Gastrocnemius medialis (tissue), 4 donors: ENCODE measurements at places on chromosomes 11 and 22. TPM values are rescaled to one million over a fixed set of nuclear protein-coding genes. Genes with fewer than 3 reads are reported as not detected.

Gene ACTN3
- total RNA-seq: 1.2 TPM

DNA sequence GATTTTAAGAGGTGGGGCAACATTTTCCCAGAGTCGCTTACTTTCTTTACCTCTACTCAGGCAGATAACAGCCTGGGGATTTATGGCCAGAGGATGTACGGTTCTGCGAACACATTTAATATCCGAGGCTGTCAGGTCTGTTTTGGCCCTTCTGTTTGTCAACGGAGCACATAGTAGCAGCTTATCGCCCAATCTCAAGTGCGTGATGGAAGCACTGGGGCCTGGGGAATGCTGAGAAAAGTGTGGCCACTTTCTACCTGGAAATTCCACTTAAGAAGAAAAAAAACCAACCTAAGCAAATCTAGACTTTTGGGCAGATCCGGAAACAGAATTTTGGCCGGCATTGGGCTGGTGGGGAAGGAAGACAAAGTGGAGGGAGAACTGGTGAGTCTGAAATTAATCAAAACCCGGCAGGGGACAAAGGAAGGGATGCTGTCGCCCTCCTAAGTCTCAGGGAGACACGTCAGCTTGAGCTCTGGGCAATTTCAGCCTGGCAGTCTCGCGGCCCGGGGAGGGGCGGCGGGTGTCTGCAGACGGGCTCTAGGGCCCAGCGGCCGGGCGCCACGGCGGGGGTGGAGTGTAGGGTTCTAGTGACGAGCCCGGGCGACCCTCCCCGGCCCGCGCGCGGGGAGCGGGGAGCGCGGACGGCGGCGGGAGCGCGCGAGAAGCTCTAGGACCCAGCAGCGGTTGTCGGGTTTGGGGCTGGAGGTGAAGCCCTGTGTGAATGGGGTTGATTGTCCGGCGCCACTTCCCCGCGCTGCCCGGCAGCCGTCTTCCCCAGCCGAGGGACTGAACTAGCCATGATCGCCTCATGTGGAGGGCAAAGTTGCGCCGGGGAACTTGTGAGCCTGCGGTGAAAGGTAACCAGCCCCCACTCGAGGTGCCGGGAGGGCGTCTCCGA lies at the start of gene AMOTL1:
Gene AMOTL1, plus strand, starts transcription at position 656 of the 901 bp plus-strand sequence. Its CDS starts 156 bp downstream, at position 812.
- H3K4me3 ChIP-seq: peak within 1 kb of the TSS; percentile 91
- no peaks in the 10 kb centered on the region for H3K27me3 ChIP-seq
- peaks cover 46% of the 10 kb centered on the region for H3K4me1 ChIP-seq
- no peaks in the 10 kb centered on the region for H3K36me3 ChIP-seq
- H3K27ac ChIP-seq: peak within 1 kb of the TSS; percentile 96

Gene SYT9
- total RNA-seq: not detected

- no peaks in the 10 kb centered on the region for H3K36me3 ChIP-seq
- H3K27ac ChIP-seq: no peak overlapping the region
- H3K4me3 ChIP-seq: no peak overlapping the region
- no peak for DNase-seq
Observed at GRCh38 chr11:132068556-132068955, 698.1 kb downstream of the NTM start.

DNA sequence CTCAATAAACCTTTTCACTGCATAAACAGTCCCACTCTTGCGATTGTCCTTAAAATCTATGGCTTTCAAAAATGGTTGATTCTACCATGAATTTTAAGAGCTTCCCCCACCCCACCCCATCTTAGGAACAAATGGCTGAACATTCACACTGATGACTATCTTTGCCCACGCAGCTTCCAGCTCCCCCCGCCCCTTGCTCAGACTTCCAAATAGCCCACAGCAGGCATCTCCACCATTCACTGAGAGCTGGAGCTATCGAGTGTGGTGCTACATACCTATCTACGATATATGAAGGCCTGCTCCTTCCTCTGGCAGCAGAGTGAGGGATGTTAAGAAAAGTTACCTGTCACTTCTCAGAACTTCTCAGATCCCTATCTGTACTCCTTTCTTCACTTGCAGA lies 26.7 kb downstream of the EIF3F start:
- H3K36me3 ChIP-seq: no peaks in the 10 kb centered on the region
- no peak for DNase-seq
- peaks cover 9% of the 10 kb centered on the region for H3K4me1 ChIP-seq
- peaks cover 18% of the 10 kb centered on the region for H3K27me3 ChIP-seq

DNA sequence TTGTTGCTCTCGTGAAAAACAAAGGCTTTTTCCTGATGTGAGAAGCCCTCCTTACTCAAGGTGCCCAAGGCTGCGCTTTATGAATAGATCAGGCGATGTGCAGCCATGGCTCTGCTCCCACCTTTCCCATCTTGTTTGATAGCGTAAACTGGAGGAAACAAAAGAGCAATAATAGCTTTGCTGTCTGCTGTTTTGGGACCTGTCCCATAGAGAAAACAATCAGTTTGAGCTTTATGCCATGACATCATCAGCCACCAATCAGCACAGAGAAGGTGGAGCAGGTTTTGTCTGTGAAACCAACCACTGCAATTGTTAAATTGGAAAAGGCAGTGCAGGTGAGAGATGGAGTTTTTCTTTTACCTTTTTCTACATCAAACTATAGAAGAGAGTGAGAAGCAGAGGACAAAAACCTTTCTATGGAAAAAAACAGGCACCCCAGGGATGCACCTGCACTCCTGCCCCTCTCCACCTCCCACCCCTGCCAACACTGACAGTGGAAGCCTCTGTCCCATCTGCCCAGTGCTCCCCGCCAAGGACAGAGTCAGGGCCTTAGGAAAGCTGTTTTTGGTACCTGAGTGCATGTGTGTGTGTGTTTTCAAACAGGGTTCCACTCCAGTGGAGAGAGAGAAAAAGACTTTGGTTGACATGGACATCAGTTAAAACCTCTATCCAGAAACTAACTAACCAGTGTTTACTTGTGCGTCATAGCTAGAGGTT lies 80.7 kb downstream of the MICAL3 start:
- H3K27me3 ChIP-seq: no peaks in the 10 kb centered on the region
- H3K36me3 ChIP-seq: no peaks in the 10 kb centered on the region
- DNase-seq: no peak
- H3K27ac ChIP-seq: peak overlapping the region; percentile 84
- no peak overlapping the region for H3K4me3 ChIP-seq

Gene CHADL
- 1.3 TPM for total RNA-seq

- H3K4me1 ChIP-seq: no peaks in the 10 kb centered on the region
- no peaks in the 10 kb centered on the region for H3K36me3 ChIP-seq
- no peak overlapping the region for H3K4me3 ChIP-seq
- no peak overlapping the region for H3K27ac ChIP-seq
Observed at GRCh38 chr22:39717099-39717498, 146.5 kb downstream of the CACNA1I start.

Gene ADORA2A
- total RNA-seq: 1.3 TPM

DNA sequence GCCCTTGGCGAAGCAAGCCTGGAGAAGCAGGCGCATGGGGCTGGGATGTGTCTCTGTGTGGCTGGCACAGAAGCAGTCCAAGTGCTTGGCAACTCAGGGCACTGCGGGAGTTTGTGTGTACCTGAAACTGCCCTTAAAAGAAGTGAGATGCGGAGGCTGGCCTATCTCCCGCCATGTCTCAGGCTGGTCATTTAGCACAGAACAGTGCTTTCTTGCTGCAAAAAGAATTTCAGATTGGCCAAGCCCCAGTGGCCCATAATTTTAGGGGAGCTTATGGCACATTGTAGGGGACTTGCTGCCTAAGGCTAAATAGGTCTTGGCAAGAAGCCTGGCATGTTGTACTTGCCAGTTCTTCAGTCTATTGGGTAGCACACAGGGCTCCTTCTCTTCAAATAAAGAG lies 16.4 kb downstream of the EHF start:
- H3K4me3 ChIP-seq: no peak overlapping the region
- H3K27me3 ChIP-seq: no peaks in the 10 kb centered on the region
- peaks cover 1% of the 10 kb centered on the region for H3K4me1 ChIP-seq
- no peaks in the 10 kb centered on the region for H3K36me3 ChIP-seq

- no peaks in the 10 kb centered on the region for H3K4me1 ChIP-seq
- H3K27me3 ChIP-seq: no peaks in the 10 kb centered on the region
- no peak overlapping the region for H3K4me3 ChIP-seq
- DNase-seq: no peak
Observed at GRCh38 chr11:60482361-60482760, 10.2 kb upstream of the MS4A12 start.

Gene SERPIND1
- total RNA-seq: not detected

DNA sequence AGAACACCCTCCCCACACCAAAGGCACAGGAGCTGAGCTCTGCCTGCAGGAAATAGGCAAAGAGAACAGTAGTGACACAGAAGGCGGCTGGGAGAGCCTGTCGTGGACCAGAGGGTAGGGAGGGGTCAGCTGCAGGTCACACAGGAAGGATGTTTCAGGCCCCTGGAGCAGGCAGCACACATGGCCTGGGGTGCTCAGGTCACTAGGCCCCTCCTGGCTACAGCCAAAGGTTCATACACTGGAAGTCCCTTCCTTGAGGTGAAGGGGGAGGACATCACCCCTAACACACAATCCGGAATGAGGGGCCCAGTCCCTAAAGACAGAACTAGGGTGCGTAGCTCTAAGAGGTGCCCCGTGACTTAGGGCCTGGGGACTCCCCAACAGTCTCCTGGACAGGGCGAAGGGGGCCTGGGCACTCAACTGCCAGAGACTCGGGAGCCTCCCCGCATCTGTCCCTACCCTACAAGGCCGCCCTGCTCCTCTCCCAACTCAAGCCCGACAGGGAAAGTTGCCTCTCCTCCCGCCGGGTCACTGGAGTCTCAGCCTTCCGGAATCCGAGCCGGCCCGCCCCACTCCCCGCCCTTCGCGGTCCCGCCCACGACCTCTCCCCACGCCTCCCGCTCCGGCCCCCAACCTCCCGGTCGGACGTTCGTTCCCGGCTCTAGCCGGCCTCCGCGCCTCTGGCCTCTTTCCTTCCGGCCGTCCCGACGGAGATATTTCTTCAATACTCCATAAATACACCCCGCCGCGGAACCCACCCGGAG lies at the start of gene CYB5R2:
Gene CYB5R2, minus strand, starts transcription at position 541 of the 764 bp plus-strand sequence. CDS start 675 bp downstream, outside the sequence.
- peaks cover 19% of the 10 kb centered on the region for H3K4me1 ChIP-seq
- peak; percentile 60 for DNase-seq

Gene PLAAT5
- total RNA-seq: 0.18 TPM

DNA sequence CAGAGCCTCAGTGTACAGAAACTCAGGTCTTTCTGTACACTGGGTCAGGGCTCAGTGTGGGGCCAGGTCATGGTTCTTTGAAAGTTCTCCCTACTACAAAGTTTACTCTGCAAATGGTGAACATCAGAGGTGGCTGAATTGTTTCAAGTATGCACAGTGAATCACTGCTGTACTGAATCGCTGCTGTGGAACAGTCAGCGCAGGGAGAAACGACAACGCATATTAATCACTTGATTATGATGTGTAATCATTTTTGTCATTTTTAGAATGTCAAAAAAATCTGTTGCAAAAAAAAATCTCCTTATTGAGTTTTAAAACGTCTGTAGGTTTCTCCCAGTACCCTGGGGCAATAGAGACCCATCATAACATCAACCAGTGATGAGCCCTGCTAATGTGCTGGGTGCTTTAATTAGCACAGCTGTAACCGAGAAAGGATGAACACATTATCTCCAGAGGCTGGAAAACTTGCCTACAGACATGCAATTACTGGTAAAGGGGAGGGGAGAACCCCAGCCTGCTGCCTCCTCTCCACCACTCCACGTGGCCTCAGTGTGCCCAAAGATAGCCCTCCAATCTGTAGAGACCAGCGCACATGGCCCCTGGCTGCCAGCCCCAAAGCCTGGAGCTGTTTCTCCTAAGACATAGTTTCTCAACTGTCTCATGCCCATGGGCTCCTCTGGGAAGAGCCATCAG lies 12.8 kb downstream of the ARRB1 start:
- H3K27me3 ChIP-seq: no peaks in the 10 kb centered on the region
- no peak overlapping the region for H3K4me3 ChIP-seq
- peaks cover 62% of the 10 kb centered on the region for H3K4me1 ChIP-seq
- H3K36me3 ChIP-seq: no peaks in the 10 kb centered on the region
- peak overlapping the region; percentile 66 for H3K27ac ChIP-seq

Gene CYTH4
- total RNA-seq: 2.0 TPM

DNA sequence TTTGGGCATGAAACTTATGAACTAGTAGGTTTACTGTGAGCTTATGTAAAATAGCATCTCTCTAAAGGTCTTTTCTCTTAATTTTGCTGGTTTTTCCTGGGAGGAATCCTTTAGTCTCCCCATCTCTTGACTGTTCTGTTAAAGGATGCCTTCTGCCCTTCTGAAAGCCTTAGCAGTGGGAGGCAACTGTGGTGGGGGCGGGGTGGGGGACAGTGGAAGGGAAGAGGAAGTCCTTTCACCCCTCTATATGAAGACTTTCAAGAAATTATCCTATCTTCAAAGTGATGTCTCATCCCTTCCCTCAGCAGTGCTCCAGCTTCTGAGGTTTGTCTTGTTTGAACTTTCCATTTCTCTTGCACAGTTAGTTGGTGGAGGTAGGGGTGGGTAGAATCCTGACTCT lies 73.1 kb downstream of the ELP4 start:
- H3K27me3 ChIP-seq: no peaks in the 10 kb centered on the region
- H3K4me1 ChIP-seq: no peaks in the 10 kb centered on the region
- H3K36me3 ChIP-seq: no peaks in the 10 kb centered on the region
- no peak overlapping the region for H3K27ac ChIP-seq
- no peak overlapping the region for H3K4me3 ChIP-seq

- H3K27ac ChIP-seq: no peak overlapping the region
- DNase-seq: no peak
- no peaks in the 10 kb centered on the region for H3K4me1 ChIP-seq
- H3K27me3 ChIP-seq: no peaks in the 10 kb centered on the region
- no peaks in the 10 kb centered on the region for H3K36me3 ChIP-seq
- H3K4me3 ChIP-seq: no peak overlapping the region
Observed at GRCh38 chr11:101705972-101706371, 122.2 kb upstream of the TRPC6 start.

Gene OR8G5
- total RNA-seq: not detected

GRCh38 chr11:18705651-18706281 lies 7.2 kb downstream of the TMEM86A start:
- peak overlapping the region; percentile 55 for H3K4me3 ChIP-seq
- peaks cover 7% of the 10 kb centered on the region for H3K4me1 ChIP-seq
- no peak for DNase-seq

GRCh38 chr11:56172256-56172830 lies 4.1 kb upstream of the OR5J2 start:
- no peak for DNase-seq
- H3K27ac ChIP-seq: no peak overlapping the region
- H3K4me3 ChIP-seq: no peak overlapping the region
- H3K4me1 ChIP-seq: no peaks in the 10 kb centered on the region
- H3K27me3 ChIP-seq: no peaks in the 10 kb centered on the region

DNA sequence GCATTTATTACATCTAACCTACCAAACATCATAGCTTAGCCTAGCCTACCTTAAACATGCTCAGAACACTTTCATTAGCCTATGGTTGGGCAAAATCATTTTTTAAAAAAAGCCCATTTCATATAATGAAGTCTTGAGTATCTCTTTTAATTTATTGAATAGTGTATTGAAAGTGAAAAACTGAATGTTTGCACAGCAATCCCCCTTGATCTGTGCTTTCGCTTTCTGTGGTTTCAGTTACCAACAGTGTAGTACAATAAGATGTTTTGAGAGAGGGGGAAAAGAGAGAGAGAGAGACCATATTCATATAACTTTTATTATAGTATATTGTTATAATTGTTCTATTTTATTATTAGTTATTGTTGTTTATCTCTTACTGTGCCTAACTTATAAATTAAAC lies 8.4 kb upstream of the MAP6 start:
- no peaks in the 10 kb centered on the region for H3K36me3 ChIP-seq
- no peak for DNase-seq
- H3K4me3 ChIP-seq: no peak overlapping the region
- no peaks in the 10 kb centered on the region for H3K4me1 ChIP-seq

Gene TMEM151A
- total RNA-seq: not detected

GRCh38 chr11:72144807-72145565 lies 9.5 kb downstream of the FOLR3 start:
- no peak overlapping the region for H3K27ac ChIP-seq
- H3K4me1 ChIP-seq: no peaks in the 10 kb centered on the region
- no peak overlapping the region for H3K4me3 ChIP-seq
- no peak for DNase-seq
- no peaks in the 10 kb centered on the region for H3K27me3 ChIP-seq
- no peaks in the 10 kb centered on the region for H3K36me3 ChIP-seq

- no peak overlapping the region for H3K4me3 ChIP-seq
- no peaks in the 10 kb centered on the region for H3K36me3 ChIP-seq
Observed at GRCh38 chr11:50174189-50174588, 141.5 kb downstream of the OR4C45 start.
